ENCODE measurements at places on chromosomes 7 and 10.

GRCh38 chr7:34093276-34093675 is 187.9 kb downstream of the BMPER start:
- DNase-seq, result no peak

- DNase-seq, result no peak
These were observed 140.4 kb upstream of the GDF10 start for GRCh38 chr10:47159361-47160260.

DNA sequence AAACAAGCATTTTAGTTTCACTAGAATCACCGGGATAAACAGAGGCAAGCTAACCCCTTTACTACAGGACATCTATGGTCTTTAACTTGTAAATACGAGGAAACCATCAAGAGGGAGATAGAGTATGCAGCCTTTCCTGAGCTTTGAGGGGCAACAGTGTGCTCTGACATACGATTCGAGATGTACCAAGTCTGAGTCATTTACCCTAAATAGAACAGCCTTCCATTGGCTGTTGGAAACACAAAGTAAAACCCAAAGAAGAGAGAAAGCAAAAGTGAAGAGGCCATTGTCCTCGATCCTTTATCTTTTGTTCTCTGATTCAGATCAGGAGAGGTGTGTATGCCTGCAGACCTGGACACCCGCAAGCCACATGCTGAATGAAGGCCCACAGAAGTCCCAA is 289.5 kb downstream of the KCNMA1 start:
- no peak for DNase-seq

- DNase-seq, result no peak
These were observed 302.2 kb upstream of the CACNA2D1 start for GRCh38 chr7:82745820-82746219.

DNA sequence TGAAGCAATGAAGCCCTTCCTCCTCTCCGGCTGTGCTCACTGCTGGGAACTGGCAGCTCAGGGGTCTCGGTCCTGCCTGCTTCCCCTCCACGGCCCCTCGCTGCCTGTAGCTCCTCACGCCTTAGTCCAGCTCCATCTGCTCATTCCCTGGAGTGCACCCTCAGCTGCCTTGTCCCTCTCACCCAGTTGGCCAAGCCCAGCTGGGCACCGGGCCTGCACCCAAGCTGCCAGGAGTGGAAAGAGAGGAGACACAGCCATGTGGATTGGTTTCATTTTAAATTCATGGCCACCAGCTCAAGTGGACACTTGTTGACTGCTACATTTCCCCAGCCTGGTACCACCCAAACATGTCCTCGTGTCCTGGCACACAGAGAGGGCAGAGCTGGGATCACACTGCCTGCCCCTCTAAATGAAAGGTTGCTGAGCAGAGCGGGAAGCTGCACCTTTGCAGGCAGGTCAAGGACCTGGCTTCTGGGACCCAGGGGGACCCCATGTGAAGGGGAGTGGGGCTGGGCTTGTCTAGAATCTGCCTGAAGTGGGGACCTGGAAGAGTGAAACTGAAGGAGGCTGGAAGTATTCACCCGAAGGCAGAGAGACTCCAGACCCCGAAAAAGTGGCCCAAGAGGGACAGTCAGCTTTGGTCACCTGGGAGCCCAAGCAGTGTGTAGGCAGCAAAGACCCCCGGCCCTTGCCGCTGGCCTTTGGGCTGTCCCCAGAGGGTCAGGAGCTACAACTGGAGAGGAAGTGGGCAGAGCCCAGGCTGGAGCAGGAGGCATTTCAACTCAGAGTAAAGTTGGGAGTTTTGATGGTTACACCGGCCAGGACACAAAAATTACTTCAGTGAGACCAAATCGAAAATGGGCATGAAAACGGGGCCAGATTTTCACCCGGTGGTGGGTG is 15.0 kb upstream of the BNIP3 start:
- peak; percentile 66 for DNase-seq

DNA sequence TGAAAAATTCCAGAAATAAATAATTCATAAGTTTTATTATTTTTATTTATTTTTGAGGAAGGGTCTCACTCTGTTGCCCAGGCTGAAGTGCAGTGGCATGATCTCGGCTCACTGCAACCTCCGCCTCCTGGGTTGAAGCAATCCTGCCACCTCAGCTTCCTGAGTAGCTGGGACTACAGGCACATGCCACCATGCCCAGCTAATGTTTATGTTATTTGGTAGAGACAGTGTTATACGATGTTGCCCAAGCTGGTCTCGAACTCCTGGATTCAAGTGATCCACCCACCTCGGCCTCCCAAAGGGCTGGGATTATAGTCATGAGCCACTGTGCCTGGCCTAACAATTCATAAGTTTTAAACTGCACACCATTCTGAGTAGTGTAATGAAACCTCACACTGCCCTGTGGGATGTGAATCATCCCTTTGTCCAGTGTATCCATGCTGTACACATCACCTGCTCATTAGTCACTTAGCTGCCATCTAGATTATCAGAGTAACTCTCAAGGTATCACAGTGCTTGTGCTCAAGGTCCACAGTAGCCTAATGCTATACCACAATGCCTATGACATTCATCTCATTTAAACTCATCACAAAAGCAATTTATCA is 17.9 kb downstream of the RTKN2 start:
- DNase-seq, result no peak
